Left colon (tissue), 2 donors: ENCODE measurements at places on chromosomes 5 and 9.

DNA sequence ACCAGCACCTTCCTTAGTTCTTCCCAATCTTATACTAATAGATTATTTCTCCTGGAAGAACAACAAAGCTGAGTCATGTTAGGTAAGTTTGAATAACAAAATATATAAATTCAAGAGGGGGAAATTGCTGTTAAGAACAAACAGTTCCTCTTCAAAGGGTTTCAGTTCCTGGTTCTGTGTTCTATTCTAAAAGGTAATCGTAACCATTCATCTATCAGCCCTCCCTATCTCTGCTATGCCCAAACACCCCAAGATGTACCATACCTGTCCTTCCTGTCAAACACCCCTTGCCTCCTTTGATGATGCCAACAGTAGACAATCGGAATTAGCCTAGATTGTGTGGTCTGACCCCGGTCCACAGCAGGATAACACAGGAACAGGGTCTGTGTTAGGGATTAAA, 4.2 kb upstream of the RNF180 start:
- DNase-seq, result no peak

- DNase-seq, result no peak
Measured at GRCh38 chr5:126659805-126660482, 59.2 kb downstream of the PHAX start.

- no peak for DNase-seq
Measured at GRCh38 chr9:114247077-114247476, 75.8 kb upstream of the ORM1 start.

DNA sequence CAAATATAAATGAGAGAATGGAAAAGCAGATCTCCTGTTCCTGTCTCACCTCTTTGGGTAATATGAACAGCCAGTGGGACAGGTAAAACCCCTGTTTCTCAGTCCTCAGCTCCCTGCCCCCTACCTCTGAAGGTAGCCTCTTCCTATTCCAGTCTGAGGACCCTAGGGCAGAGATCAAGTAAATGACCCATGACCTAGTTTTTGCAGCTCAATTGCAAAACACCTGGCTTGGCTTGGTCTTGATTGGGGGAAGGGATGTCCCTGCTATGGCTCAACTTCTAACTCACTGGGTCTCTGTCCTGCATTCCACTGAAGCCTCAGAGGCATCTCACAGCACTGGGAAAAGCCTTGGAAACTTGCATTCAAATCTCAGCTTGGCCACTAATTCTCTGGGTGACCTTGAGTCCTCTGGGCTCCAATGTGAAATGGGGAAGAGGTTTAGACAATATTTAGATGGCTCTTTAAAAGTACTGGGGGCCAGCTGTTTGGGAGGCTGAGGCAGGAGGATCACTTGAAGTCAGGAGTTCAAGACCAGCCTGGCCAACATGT, 1.6 kb upstream of the GALT start:
- no peak for DNase-seq
